ENCODE measurements at places on chromosomes 4 and X.

DNA sequence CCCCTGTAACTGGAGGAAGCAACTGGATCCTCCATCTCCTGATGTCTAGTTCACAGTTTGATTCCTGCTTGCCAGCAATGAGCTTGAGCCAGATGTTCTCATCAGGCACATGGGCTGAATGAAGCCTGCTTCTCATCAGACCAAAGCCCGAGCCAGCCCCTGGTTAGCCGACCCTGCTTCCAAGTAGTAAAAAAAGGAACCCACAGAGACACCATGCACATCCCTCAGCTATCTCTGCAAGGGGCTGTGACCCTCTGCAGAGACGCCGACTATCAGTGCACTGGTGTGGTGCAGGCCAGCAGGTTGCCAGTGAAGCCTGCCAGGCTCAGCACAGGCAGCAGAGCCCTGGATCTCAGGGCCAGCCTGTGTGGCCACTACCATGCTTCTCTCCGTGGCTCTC, 2.8 kb downstream of the DCTD start:
- DNase-seq: no peak

- peak; percentile 36 for DNase-seq
These were observed 42.7 kb downstream of the HPRT1 start for GRCh38 chrX:134502686-134503085.

DNA sequence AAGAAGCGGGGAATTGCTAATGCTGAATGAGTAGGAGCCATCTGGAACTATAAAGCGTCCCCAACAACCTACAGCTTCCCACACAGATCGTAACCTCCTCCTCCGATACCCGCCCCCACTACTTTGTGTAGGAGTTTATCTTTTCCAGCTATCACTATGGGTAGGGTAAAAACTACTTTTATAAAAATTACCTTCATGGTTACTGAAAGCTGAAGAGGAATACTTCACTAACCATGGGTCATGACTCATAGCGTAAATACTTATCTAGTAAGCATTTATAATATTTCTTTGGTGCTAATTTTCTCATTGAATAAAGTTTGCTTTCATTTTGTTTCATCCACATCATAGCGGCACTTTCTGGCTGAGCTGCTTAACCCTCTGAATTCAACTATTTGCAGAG, 79.4 kb upstream of the TNIP3 start:
- DNase-seq: peak; percentile 1

DNA sequence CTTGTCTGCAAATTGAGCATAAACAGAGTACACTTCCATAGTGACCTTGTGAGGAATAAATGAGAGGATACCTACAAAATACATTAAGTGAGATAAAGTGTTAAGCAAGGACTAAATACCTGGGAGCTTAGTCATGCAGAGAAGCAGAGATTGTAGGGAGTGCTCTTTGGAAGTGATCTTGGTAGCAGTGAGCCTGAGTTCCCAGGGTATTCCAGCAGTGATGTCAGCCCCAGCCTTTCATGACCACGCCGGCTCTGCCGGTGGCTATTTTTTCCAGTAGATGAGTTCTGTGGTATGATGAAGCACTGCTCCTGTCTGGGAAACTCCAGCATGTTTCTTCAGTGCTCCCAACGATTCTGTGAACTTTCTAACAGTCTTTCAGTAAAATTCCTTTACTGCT, 391.5 kb upstream of the IGFBP7 start:
- DNase-seq: no peak

- DNase-seq: no peak
These were observed 26.8 kb downstream of the MAN2B2 start for GRCh38 chr4:6601661-6602250.

- peak; percentile 48 for DNase-seq
These were observed 18.8 kb downstream of the SPACA5 start for GRCh38 chrX:48025561-48025960.

- no peak for DNase-seq
These were observed 890.0 kb upstream of the FRG1 start for GRCh38 chr4:189050643-189051042.

- no peak for DNase-seq
These were observed 48.4 kb upstream of the PAK3 start for GRCh38 chrX:111047575-111047974.

DNA sequence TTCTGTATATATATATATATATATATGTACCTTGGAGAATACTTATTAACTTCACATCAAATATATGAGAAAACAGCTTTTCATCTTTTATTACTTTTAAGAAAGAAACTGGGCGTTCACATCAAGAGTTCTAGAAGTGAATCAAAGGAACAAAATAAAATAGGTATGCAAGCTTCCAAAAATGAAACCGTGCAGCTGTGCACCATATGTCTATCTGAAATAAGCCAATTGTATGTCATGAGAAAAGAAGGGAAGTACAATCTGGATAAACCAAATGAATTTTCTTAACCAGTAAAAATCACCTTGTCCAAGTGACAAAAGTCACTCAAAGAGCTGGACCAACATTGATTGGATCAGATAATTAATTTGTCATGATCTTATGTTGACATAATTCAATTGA, 405.4 kb upstream of the TECRL start:
- no peak for DNase-seq

- DNase-seq: no peak
These were observed 150.1 kb downstream of the KLF8 start for GRCh38 chrX:56382278-56382677.

- DNase-seq: no peak
These were observed 8.8 kb downstream of the HPGDS start for GRCh38 chr4:94333866-94334265.

DNA sequence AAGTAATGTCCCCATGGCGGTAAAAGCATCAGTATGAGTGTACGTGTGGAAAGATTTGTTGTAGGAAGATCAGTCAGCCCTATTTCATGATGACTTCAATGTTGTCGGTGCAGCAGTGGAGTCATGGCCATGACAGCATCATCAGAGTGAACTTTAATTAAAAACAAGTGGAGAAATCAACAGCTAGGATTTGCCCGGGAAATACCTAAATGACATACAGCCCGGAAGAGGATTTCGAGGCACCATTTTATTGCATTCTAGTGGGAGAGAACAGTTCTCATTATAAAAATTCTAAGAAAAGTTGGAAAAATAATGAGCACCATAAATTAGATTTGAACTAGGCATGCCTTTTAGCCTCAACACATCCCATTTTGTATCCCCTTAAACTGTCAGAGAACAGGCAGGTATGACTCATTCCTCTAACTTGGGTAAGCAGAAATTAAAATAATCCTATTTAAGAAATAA, 170.1 kb downstream of the SHROOM3 start:
- DNase-seq: no peak

GRCh38 chr4:68582339-68582717, 6.2 kb upstream of the UGT2B17 start:
- no peak for DNase-seq

DNA sequence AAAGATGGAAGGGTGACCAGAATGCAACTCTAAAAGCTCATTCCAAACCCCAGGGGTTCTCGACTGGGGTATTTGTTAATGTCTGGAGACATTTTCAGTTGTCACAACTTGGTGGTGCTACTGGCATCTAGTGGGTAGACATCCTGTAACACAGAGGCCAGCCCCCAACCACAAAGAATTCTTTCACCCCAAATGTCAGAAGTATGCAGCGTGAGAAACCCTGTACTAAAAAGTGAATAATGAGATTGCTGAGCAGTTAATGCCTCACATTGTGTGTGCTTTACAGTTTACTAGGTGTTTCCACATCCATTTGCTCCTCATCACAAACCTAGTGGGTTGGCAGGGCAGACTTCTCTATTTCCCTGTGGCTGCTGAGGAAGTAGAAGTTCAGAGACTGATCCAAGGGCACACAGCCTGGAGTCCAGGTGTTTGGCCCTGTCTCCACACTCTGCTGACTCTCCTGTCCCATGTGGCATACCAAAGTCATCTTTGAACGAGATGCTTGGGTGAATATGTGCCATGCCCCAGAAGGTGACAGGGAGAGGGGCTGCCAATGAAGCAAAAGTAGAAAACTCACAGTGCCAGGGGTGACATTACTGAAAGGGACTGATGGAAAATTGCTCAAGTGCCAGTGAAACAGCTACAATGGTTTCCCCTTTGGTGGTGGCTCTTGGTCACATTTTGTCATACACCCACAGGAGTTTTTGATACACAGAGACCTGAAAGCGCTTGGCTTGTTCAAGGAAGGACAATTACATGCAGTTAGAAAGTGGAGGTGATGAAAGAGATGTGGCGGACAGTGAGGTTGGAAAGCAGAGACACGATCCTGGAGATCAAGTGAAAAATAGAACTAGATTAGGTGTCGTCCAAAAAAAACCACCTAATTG, 10.1 kb upstream of the TMEM154 start:
- no peak for DNase-seq

GRCh38 chr4:121192480-121192879, 28.4 kb upstream of the TNIP3 start:
- peak; percentile 7 for DNase-seq

DNA sequence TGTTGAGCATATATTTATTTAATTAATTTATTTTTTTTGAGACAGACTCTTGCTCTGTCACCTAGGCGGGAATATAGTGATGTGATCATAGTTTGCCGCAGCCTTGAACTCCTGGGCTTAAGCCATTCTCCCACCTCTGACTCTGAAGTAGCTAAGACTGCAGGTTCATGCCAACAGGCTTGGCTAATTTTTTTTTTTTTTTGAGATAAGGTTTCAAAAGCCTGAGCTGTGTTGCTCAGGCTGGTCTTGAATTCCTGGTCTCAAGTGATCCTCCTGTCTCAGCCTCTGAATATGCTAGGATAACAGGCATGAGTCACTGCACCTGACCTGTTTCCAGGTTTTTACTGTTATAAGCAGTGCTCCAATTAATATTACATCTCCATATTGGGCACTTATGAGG, 4.8 kb downstream of the ADD1 start:
- DNase-seq: no peak

DNA sequence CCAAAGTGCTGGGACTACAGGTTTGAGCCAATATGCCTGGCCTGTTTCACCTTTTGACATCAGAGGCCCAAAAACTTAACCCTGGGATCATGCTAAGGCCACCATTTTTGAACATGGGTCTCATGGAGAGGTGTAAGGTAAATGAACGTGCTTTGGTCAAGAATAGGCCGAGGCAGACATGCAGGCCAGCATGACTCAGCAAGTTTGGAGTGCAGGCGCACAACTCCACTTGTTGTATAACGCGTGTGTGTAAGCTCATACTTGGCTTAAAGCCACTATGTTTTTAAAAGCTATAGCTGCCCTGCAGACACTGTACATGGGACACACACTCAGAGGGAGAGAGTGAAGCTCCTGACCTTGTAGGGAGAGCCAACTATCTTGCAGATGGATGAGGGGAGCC, 43.8 kb upstream of the HPSE start:
- no peak for DNase-seq

DNA sequence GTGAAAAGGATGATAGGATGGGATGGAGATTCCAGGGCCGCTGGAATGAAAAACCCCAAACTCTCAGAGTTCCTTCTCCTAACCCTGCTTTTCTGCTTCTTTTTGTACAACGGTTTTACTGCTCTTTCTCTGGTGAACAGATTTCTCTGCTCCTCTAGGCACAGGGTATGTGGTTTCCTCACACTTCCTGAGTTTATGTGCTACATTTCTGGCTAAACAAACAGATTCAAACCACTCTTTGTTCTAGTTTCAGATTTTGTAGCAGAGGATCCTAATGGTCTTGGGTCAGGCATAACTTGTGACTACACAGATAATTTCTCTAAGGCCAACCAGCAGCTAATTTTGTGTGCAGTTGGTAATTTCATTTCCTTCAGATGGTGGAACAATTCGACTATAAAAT, 52.6 kb downstream of the OSTC start:
- DNase-seq: no peak

- DNase-seq: no peak
These were observed 23.6 kb downstream of the CPZ start for GRCh38 chr4:8615921-8616787.

DNA sequence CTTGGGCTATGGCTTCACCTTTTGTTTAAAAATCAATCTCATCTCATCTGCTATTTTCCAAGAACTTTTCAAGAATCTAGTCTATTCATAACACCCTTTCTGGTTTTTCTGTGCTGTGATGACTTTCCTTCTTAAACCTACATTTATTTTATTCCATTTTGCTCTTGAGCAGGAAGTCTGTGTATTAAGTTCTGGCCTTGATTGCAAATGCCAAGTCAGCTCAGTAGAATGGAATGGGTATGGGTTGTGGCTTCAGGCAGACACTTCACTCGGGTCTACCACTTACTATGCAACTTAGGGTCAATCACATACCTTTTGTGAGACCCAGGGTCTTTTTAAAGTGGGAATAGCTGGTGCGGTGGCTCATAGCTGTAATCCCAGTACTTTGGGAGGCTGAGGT, 522.3 kb downstream of the TRIML1 start:
- DNase-seq: no peak

DNA sequence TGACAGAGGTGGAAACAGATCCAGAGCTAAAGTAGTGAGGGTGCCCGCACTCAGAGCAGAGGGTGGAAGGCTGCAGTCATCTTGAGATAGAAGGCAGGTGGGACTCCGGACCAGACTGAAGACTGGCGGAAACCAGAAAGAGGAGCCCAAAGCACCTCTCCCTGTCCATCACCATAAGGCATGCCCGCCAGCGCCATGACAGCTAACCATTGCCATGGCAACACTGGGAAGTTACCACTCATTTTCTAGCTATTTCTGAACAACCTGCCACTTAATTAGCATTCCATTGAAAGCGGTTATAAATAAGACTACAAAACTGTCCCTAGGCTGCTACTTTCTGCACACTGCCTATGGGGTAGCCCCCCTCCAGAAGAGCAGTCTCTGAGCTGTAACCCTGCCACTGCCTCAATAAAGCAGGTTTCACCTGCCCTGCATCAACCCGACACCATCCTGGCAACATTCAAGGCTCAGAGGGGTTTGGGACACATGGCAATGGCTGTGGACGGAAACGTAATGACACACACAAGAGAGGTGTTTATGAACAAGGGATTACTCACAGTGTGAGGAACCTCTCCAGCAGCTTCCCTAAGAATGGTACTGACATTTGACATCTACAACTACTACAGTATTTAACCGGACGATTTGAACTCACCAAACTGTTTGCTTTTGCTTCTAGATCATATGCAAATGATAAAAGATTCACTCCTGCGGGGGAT, 27.8 kb upstream of the FGFBP2 start:
- no peak for DNase-seq

GRCh38 chr4:38537666-38538065, 126.3 kb upstream of the KLF3 start:
- DNase-seq: no peak

DNA sequence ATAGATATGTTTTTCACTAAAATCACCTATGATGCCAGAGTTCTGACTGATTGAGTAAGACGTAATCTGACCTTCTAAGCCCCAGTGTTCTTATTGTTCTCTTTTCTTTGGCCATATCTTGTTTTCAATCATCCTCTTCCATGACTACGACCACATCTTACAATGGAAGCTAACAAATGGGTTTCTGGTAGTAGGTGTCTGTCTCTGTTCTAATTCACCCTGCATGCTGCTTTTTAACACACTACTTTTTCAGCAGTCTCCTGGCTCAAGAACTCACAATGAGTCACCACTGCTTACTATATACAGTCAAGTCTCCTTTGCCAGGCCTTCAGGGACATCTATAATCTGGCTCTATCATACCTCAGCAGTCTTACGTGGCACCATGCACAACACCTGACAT, 146.1 kb downstream of the NEXMIF start:
- no peak for DNase-seq
